Esophagus mucosa (tissue), 1 donor: ENCODE measurements at places on chromosomes 12 and 14. TPM values are rescaled to one million over a fixed set of nuclear protein-coding genes. Genes with fewer than 3 reads are reported as not detected.

Gene RD3L
- total RNA-seq = not detected

Gene DNAL1
- total RNA-seq = 4.1 TPM

Gene GCH1
- 8.9 TPM for total RNA-seq

Gene OR4E2
- not detected for total RNA-seq

Gene RIPK3
- 10.5 TPM for total RNA-seq
